ENCODE measurements at places on chromosomes 2 and 18.

DNA sequence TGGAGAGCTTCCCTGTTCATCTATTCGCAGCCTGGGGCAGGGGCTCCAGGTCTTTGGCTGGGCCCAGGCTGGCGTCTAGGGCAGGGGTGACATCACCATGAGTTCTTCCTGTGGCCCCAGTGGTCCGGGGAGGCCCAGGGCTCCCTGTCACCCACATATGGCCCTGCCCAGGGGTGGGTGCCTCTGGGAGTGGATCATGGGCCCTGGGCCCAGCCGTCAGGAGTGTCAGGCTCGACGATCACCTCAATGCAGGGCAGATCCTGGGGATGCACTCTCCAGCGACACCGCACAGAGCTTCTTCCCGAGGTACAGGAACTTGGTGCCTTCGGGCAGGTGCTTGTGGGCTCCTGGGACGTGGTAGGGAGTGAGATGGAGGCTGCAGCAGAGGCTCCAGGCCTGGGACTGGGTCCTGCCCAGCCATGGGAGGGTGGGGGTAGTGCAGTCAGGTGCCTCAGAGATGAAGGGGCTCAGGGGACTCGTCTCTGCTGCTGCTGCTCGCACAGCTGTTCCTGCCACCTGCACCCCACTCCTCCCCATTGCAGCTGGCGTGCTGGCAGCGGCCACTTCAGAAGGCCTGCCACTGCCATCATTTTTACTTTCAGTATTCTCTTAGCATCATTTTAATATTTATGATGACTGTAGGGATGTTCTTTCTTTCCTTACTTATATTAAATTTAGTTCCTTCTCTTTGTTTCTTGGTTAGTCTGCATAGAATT is 196.0 kb upstream of the VRK2 start:
- DNase-seq: no peak

GRCh38 chr2:71811726-71812125 is 335.9 kb downstream of the CYP26B1 start:
- no peak for DNase-seq

DNA sequence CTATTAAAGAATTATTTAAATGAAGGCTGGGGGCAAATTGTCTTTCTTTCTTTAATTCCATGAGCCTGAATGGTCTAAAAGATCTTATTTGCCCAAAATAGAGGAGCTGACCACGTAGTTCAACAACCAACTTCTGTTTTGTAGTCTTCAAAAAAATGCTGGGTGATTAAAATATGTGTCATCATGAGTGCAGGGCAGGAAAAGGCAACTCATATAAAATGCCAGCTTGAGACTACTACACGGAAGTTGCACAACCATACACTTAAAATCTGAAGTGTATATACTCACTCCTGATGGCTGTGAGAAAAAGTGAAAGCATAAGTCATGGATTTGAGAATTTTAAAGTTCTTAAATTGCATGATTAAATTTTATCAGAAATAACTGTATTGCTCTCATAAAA is 210.9 kb downstream of the DYM start:
- no peak for DNase-seq

DNA sequence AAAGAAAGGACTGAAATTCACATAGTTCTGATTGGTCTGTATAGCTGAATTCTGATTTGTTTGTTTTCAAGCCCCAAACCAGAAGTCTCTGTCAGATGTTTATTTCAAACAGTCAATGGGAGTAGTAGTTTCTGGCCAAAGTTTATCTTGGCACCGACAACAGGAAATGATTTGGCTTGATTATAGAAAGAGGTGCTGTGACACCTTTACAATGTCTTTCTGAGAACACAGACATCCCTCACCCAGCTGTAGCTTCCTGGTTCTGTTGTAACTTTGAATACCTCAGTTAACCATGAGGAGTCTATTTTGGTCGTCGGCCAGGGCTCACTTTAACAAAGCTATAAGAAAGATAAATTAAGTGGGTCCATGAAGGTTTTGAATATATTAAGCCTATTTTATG is 545.0 kb upstream of the ZNF804A start:
- no peak for DNase-seq

DNA sequence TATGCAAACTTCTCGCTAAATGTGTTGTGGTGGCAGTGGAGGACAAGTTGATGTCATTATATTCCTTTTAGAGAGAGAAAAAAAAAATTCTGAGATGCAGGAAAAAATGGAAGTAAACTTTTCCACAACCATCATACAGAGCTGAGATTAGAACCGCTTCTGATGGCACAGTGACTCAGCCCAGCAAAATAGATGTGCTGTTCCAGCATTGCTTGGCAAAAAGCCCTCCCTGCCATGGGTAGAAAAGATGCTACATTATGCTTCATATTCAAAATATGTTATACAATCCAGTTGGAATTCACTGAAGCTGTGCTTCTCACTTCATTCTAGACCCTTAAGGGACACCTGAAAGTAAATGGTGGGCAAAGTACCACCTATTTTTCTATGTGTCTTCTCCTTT is 1047.6 kb upstream of the FANCL start:
- DNase-seq: no peak

DNA sequence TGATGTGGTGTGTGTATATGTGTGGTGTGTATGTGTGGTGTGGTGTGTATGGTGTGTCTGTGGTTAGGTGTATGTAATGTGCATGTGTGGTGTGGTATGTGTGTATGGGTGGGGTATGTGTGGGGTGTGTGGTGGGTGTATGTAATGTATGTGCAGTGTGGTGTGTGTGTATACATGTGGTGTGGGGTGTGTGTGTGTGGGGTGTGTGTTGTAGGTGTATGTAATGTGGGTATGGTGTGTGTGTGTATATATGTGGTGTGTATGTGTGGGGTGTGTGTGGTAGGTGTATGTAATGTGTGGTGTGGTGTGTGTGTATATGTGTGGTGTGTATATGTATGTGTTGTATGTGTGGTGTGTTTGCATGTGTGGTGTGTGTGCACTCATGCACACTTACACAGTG is 84.8 kb upstream of the ID2 start:
- no peak for DNase-seq

DNA sequence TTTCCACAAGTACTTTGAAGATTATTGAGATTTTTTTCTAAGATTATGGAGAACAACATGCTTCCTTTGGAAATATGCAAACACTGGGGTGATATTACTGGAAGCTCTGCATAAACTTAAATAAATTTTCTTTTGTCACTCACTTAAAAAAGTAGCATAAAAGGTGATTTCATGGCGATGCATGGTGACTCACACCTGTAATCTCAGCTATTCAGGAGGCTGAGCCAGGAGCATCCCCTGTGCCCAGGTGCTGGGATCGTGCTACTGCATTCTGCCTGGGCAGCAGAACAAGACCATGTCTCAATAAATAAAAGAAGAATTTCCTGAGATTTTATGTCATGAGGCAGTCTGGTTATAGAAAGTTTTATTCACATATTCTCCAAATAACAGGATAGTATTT is 679.1 kb upstream of the CDH2 start:
- DNase-seq: no peak

- no peak for DNase-seq
Measured at GRCh38 chr2:21299411-21299810, 175.6 kb downstream of the TDRD15 start.

- DNase-seq: no peak
Measured at GRCh38 chr18:362311-363290, 94.8 kb upstream of the THOC1 start.

DNA sequence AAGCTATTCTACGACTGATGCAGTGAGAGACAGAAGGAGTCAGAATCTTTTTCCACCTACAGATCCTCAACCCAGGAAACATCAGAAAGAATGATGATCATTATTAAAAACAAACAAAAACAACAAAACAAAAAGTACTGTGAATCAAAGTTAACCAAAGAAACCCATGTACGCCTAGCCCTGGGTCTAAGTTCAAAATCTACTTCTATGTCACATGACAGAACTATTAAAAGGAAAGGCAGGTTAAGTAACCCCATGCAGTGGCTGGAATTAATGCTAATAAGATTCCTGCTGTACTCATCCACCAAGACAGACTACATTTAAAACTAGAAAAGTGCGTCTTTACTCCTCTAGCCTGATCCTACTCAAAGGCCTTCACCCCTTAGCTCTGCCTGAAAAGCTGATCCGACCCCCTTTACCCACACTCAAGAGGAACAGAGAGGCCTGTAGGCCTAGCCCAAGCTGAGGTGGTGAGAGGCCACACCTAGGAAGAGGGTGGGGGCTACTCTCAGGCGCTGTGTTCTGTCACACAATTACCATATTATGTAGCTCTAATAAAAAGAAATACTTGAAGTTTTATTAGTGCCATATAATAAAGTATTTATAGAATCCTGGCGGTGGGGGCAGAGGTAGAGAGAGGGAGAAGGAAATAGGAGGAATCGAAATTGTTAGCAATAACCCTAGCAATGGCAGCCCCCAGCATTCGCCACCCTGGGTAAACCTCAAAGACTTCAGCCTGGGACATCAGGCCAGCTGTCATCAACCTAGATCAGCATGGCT is 37.1 kb downstream of the NHEJ1 start:
- DNase-seq: no peak

DNA sequence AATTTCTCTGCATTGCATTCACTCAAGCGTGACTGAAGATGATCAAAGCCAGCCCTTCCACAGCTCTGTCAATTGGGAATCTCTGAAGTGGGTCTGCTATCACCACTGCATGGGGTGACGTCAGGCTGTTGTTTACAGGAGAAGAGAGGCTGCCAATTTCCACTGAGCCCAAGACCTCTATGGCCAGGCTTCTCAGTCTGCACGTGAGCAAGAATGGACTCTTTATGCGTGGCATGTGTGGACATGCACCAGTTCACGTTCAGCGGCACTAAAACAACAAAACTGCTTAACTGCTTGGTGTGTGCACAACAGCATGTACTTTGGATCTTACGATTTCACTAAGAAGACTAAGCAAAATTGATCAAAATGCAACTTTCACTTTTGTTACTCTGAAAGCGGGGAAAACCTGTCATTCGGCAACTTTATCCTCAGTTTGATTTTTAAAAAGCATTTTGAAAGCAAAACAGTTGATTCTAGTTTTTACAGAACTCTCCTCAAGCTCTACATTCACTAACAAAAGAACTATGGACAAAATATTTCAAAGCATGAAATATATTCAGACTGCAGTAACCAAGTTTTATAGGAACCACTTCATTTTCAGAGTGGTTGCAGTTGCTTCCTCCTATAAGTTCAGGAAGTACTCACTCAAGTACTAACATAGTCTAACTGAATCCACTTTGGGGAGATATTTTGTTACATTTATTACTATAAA is 77.0 kb upstream of the SERTAD2 start:
- no peak for DNase-seq

GRCh38 chr2:230942920-230943896 is 18.2 kb upstream of the GPR55 start:
- DNase-seq: peak; percentile 47

DNA sequence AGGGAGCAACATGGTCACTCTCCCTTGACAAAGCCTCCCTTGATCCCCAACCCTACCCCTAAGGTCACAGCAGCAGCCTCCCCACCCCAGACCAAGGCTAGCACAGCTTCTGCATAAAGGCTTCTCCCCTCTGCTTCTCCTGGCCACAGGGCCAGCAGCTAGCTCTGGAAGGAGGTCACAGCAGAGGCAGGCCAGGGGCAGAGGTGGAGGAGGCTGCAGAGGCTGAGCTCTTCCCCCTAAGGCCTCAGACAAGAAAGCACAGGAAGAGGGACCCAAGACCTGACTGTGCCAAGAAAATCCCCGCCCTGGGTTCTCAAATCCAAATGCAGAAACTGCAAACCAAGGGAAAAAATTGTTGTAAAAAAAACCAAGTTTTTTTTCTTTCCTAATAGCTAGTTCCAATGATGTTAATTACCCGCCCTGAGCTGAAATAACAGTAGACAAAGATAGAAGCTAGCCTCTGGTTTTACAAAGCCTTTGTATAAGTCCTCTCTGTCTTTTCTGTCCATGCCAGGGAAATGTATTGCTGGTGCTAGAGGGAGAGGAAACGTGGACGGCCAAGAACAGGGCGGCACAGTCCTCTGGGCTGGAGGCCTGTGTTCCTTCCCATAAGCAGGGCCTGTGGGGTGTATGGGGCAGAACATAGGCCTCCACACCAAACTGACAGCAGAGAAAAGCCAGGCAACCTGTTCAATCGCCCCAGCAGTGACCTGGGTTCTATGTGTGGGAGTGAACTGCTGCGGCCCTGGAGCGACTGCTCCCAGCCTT is 79.5 kb downstream of the POLR1A start:
- no peak for DNase-seq

DNA sequence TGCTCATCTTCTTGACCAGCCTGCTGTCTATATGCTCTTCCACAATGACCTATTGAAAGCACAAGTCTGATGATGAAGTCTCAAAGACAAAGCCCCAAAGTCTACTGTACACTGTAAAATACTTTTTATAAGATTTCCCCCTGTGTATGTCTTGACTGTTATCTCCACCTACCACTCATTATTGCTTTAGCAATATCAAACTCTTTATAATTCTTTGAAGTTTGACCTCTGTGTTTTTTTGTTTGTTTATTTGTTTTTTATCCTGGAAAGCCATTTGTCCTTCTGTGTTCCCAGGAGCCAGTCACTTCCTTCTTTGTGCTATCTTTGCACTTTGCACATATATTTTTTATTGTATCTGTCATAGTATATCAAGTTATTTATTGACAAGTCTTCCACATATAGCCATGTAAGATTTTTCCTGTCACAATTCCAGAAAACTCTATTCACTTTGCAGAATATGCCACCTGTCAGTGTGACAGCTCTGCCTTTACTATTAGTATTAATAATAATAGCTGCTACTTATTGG is 66.3 kb downstream of the RND3 start:
- no peak for DNase-seq

- DNase-seq: no peak
Measured at GRCh38 chr2:233447506-233448219, 93.4 kb downstream of the DGKD start.

GRCh38 chr2:194559964-194560363 is 1097.1 kb upstream of the SLC39A10 start:
- no peak for DNase-seq

DNA sequence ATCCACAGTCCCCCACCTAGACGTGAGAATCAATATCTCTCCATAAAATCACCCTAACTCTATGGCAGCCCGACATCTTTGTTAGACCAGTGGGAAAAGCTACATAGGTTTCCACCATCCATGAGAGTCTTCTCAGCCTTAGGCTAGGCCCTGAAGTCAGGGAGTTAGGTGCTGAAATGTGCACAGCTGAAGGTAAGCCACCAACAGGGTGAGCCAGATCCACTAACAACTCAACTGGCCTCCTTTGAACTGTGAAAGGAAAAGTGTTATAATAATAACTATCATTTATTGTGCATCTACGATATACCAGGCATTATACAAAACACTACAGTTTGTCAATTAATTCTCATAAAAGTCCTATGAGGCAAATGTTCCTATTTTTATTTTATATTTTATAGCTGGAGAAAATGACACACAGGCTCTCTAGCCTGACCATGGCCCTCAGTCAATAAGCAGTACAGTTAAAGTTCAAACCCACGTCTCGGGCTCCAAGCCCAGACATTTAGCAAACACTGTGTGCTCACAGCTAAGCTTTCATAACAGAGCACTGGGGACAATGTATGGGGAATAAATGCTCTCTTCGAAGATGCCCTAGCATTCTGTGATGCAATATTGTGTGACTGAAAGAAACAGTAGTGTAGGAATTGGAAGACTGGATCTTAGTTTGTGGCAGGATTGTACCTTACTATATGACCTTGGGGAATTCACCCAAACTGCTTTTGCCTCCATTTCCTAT is 11.2 kb upstream of the CYP27C1 start:
- DNase-seq: no peak

GRCh38 chr18:50722311-50722710 is 97.5 kb downstream of the MRO start:
- DNase-seq: no peak

GRCh38 chr2:137658433-137658832 is 305.8 kb upstream of the HNMT start:
- DNase-seq: no peak
